ENCODE measurements at places on chromosomes 4 and X.

GRCh38 chrX:153327561-153327960, 6.0 kb upstream of the PNMA6F start:
- H3K27me3 ChIP-seq = no peaks in the 10 kb centered on the region
- no peak overlapping the region for H3K4me3 ChIP-seq
- H3K36me3 ChIP-seq = no peaks in the 10 kb centered on the region
- no peak overlapping the region for H3K27ac ChIP-seq

DNA sequence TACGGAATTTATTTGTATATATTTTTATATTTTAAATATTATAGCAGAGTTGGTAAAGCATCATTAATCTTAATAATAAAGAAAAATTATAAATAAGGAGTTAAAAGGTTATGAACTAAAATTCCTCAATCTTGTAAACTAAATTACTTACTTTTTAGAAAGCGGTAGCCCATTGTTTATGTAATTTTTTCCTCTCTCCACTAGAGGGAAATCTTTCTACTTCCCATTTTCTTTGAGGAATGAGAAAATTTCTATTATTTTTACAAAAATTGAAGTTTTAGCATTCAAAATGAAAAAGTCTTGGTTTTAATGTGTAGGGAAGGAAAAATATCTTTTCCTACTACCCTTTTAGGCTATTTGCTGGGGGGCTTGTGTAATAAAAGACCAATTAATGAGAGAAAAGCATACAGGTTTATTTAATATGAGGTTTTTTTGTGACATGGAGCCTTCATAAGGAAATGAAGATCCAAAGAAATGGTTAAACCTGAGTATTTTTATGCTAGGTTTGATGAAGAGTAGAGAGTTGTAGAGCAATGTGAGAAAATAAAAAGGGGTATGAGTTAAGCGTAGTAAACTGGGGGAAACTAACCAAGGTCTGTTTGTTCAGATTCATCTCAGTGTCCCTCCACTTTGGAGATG, 68.7 kb upstream of the ADAD1 start:
- DNase-seq = no peak
- no peaks in the 10 kb centered on the region for H3K27me3 ChIP-seq
- H3K4me3 ChIP-seq = no peak overlapping the region
- no peaks in the 10 kb centered on the region for H3K4me1 ChIP-seq
- H3K36me3 ChIP-seq = peaks cover 23% of the 10 kb centered on the region

GRCh38 chrX:115892787-115893671, 277.5 kb upstream of the AGTR2 start:
- peaks cover 3% of the 10 kb centered on the region for H3K4me1 ChIP-seq
- no peaks in the 10 kb centered on the region for H3K27me3 ChIP-seq
- peak; percentile 50 for DNase-seq
- no peak overlapping the region for H3K4me3 ChIP-seq
- no peak overlapping the region for H3K27ac ChIP-seq

DNA sequence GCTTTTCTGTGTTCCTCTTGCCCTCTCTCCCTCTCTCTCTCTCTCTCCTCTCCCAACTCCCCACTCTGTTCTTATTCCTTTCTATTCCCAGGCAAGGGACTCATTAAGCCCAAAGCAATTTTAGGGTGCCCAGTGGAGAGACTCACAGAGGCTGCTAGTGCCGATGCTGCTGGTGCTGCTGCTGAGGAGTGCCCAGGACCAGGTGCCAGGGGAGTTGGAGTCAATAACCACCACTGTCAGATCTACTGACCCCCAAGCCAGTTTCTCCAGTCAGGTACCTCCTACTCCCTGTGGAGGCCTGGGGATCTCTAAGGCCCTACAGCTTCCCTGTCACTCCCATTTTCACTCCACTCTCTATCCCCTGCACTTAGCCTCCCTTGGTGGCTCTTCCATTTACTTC, 54.2 kb upstream of the LAS1L start:
- no peaks in the 10 kb centered on the region for H3K4me1 ChIP-seq
- DNase-seq = no peak
- no peak overlapping the region for H3K4me3 ChIP-seq
- H3K27me3 ChIP-seq = no peaks in the 10 kb centered on the region

All from effector memory CD4-positive, alpha-beta T cell (primary cell).